ENCODE measurements at places on chromosomes 5 and 9.
A peak's percentile ranks its signal among the peaks of the same experiment; 100 is the strongest.

GRCh38 chr5:16612007-16612406 lies 4.8 kb downstream of the RETREG1 start:
- DNase-seq = no peak

- DNase-seq = no peak
Observed at GRCh38 chr9:121718084-121718483, 66.7 kb downstream of the DAB2IP start.

DNA sequence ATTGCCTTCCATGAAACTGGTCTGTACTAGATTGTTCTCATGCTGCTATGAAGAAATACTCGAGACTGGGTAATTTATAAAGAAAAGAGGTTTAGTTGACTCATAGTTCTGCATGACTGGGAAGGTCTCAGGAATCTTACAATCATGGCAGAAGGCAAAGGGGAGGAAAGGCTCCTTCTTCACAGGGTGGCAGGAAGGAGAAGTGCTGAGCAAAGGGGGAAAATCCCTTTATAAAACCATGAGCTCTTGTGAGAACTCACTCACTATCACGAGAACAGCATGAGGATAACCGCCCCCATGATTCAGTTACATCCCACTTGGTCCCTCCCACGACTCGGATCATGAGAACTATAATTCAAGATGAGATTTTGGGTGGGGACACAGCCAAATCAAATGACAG lies 163.2 kb downstream of the RFK start:
- no peak for DNase-seq

DNA sequence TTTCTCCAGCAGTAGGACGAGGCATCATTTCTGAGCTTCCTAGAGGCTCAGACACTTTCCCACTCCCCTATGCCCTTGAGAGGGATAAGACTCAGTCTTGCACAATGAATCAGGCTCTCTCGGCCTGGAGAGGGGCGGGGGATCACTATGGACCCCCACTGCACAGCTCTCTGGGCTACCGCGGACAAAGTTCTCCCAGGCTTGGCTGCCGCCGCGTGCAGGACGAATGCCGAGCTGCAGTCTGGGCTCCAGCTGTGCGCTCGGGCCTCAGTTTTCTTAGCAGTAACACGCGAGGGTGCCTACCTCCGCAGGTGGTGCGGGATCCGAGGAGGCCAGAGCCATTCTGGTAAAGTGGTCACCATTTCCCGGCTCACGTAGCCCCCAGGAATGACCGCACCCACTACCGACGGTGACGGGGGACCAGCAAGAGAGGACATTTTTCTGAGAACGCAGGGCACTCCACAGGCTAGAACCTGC lies 3.4 kb upstream of the MYORG start:
- no peak for DNase-seq

DNA sequence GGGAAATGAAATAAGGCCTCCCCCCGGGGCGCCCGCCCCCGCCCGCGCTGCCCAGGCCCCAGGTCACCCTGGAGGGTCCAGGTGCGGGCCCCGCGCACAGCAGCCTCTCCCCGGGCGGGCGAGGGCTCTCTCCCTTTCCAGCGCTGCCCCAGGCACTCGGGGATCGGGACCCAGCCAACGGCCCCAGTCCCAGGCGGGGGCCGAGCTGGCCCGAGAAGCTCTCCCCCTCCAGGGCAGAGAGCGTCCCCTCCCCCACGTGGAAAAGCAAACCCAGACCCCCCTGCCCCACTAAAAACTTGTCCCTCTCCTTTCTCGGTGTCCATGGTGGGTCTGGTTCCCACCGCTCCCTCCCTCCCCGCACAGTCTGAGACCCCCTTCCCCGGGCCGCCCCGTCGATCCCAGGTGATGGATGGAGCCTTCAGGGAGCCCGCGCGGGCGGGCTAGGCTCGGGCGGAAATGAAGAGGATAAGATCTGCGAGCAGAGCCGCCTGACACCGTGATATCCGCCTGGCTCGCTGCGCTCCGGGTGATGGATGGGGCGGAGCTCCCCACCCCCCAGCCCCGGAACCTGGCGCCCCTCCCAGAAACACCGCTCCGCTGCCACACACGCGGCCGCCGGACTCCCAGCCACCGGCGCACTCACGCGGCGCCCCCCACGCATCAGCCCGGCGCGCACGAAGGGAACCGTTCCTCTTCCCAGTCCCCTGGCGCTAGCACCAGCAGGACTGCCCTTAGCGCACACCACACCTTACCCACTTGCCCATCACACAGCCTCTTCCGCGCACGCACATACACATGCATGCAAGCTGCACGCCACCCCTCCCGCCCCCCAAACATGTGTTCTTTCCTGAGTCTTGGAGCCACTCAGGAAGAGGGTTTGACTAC lies 81.7 kb upstream of the ZBTB43 start:
- no peak for DNase-seq

- DNase-seq = no peak
Observed at GRCh38 chr5:79932510-79933504, 58.3 kb downstream of the MTX3 start.

DNA sequence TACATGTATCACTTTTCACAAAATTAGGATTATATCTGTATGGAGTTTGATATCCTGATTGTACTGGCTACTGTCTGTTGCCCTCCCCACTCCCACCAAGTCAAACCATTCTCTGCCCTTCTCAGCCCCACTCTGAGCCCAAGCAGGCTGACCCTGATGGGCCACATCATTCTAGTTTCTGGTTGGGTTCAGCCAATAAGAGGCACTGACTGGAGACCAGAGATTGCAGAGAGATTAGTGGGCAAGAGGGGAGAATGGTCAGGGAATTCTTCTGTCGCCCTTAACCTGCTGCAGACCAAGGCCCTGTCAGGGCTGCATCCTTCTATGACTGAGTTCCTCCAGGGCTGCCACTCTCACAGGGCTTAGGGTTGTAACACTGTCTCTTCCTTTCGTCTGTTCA lies 2.7 kb downstream of the HSPB3 start:
- no peak for DNase-seq

GRCh38 chr9:14935106-14935751 lies 25.0 kb upstream of the FREM1 start:
- no peak for DNase-seq

- no peak for DNase-seq
Observed at GRCh38 chr9:88007291-88007650, 32.9 kb upstream of the CDK20 start.

DNA sequence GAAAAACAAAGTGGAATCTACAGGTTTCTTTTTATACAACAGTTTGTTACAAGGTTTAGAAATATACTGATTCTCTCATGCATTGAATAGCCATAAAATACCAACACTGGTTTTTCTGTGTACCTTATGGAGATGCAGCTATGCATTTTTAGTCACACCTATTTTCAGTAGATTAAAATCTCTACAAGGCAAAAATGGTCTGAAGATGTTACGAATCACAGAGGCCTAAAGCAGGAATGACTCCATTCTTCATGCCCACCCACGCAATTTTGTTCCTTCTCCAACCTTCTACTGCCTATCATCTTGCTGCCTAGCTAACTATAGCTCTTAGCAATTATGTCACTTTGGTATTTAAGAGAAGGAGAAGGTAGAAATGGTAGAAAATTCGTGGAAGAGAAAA lies 9.9 kb downstream of the PLK2 start:
- DNase-seq = no peak

GRCh38 chr5:121021681-121022080 lies 557.6 kb downstream of the PRR16 start:
- DNase-seq = no peak

DNA sequence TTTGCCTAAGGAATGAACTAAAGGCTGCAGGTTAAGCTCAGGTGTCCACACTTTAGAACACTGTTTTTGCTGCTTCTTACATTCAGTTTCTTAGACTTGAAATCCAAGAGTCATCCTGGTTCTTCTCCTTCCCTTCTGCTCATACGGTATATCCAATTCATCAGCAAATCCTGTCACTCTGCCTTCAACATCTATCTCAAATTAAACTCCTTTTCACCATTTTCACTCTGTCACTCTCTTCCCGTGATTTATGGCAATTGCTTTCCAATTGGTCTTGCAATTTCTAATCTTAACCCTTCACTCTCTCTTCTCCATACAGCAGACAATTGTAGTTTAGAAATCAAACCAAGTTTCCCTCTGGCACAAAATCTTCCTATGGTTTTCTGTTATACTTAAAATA lies 182.9 kb downstream of the MRPS30 start:
- DNase-seq = no peak

- DNase-seq = no peak
Observed at GRCh38 chr9:83401328-83401900, 136.8 kb downstream of the FRMD3 start.

DNA sequence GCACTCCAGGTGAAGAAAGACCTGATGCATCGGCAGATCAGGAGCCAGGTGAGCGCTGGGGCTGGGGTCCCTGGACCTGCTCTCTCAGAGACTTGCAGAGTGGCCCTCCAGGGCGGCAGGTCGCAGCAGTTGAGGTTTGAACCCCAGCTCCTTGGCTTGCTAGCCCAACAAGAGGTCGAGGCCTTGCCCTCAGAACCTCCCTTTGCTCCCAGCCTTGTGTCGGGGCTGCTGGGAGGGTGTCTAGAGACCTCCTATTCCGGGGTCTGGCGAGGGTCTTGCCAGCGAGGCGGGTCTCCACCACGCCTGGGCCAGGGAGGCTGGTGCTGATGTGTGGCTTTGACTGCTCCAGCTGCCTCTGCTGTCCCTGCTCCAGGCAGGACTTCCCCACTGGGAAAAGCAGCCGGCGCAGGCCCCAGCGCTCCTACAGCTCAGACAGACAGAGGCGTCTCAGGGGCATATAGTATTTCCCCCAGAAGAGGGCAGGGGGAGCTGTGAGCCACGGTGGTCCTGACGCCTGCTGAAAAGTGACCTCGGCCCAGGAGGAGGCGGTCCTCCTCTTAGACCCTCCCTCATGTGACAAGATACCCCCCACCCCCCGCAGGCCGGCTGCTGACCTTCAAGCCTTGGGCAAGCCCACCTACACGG lies 38.3 kb downstream of the LRSAM1 start:
- DNase-seq = no peak

GRCh38 chr9:121684381-121685145 lies 33.1 kb downstream of the DAB2IP start:
- DNase-seq = no peak

DNA sequence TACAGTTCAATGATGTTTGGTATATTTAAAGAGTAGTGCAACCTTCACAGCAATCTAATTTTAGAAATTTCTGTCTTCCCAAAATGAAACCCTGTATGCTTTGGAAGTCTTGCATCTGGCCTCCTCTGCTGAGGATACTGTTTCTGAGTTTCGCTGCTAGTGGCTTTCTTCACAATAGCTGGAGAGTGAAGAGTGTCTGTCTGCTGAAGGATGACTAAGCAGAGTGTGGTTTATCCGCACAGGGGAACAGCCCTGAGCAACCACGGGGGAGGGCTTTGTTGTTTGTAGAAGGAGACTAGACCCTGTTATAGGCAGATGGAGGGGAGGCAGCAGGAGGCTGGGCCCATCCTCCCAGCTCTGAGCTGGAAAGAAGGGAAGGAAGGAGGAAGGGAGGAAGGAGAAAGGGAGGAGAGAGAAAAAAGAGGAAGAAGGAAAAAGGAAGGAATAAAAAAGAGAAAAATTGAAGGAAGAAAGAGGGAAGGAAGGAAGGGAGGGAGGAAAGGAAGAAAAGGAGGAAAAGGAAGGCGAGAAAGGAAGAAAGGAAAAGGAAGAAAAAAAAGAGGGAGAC lies 10.5 kb upstream of the IRX2 start:
- DNase-seq = no peak

DNA sequence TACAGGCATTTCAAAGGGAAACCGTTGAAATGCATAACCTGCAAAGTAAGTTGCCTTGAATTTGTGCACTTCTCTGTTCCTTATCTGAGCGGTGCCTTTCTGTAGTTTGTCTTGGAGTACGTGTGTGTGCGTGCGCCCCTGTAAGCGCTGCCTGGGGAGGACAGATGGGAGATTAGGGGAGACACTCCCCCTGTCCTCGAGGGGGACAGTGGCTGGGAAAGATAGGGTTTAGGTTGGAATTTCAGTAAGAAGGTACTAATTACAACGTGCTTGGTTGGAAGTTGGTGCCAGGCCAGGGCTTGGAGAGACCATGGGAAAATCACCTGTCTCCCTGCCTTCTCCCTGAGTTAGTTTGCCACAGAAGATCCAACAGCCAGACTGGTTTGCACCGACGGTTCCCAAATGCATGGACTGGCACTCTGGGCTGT lies 73.2 kb downstream of the PIK3R1 start:
- DNase-seq = no peak

DNA sequence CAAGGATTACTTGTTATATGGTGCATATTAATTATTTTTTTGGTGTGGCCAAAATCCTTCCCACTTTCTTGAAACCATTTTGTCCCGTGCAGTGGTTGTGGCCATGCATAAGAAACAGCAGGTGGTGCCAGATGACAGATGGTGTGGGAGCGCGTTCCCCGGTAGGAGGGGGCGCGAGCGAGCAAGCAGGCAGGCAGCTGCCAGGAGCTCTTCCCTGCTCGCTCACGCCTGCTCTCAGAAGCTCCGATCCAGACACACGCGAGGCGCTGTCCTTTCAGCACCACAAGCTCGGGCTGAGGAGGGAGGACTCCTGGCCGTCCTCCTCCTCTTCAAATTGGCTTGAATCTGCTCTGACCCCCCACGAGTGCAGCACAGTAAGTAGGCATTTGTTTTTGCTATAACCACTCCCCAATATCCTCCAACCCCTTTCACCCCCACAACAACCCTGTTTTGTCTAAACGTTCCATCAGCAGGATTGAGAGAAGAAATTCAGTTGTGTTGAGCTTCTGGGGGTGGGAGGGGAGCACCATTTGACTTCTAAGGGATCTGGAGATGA lies at the start of gene NSG2:
Gene NSG2, plus strand, starts transcription at position 237 of the 556 bp plus-strand sequence. CDS start 1,050 bp downstream, outside the sequence.
- peak; percentile 84 for DNase-seq
